Kasumi-1 (cell line): ENCODE measurements at places on chromosomes 4 and X.

- no peak for DNase-seq
Observed at GRCh38 chr4:143986180-143986579, 33.0 kb downstream of the GYPB start.

- no peak for DNase-seq
Observed at GRCh38 chr4:125368671-125369081, 53.9 kb downstream of the FAT4 start.

- DNase-seq, result no peak
Observed at GRCh38 chr4:140595065-140595464, 26.3 kb upstream of the UCP1 start.

GRCh38 chrX:3230496-3230895, 116.0 kb downstream of the MXRA5 start:
- DNase-seq, result no peak

- DNase-seq, result no peak
Observed at GRCh38 chrX:14670819-14671218, 141.5 kb downstream of the GLRA2 start.

DNA sequence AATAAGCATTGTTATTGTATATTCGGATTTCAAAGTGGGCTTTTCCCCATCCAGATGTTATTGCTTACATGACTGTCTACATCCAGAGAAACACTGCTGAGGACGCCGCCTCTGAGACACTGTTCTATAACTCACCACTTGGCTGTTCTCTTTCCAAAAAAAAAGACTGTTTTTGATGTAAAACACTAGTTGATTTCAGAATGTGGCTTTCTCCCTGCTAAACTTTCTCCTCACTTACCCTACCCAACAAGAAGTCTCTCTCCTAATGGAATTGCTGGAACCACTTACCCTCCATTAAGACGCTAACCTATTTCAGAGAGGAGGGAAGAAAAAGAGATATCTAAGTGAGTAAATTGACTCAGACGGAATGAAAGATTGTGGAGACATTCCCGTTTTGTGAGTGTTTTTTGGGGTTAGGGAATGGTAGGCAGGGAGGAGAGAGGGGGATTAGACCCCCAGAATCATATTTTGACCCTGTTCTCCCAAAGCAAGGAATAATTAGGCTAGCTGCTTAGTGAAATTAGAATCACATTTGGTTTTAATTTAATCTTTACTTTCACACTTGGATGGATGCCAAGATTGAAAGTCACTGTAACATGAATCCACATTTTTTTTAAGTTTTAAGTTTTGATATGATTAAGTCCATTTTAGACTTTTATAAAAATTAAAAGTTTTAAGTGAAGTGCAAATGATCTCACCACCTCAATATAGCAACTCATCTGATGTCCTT, 174.9 kb downstream of the CHIC2 start:
- DNase-seq, result no peak

DNA sequence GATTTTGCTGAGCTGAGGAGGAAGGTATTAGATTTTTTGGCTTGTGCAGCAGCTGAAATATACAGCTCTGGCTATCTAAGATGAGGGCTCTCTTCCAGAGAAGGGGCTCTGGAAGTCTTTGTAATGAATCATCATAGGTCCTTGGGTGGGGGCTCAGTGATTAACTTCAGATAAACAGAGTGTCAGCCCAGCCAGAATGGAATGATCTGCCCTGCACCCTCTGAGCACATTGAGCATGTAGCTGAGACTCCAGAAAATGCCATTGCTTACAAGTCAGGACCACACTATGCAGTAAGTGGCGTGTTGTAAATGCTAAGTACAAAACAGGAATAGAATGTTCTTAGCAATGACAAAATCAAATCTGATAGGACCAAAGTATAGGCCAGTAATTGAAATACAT, 836.0 kb downstream of the PDHA2 start:
- no peak for DNase-seq

DNA sequence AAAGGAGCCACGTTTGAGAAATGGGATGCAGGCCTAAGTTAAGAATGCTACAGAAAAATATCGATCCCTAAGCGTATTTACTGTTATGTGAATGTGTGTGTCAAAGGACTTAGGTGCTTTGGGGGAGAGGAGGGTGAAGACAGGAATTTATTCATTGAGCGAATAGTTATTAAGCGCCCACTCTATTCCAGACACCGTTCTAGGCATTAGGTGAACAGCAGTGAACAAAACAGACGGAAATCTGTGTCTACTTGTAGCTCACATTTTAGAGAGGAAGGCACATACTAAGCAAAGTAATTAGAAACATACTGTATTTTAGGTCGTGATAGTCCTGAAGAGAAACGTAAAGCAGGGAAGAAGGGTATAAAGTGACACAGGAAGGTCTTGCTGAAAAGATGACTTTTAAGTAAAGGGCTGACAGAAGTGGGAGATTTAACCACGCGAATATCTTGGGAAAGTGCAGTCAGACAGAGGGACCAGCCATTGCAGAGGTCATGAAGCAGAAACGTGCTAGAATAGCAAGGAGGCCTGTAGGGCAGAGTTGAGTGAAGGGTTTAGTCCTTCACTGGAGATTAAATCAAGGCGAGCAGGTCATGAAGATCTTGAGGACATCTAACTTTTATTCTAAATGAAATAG, 541 bp downstream of the AIMP1 start:
- no peak for DNase-seq

GRCh38 chr4:153757407-153757806, 2.4 kb downstream of the RNF175 start:
- peak; percentile 81 for DNase-seq

- peak; percentile 17 for DNase-seq
Observed at GRCh38 chrX:70434914-70435586, 9.6 kb upstream of the DLG3 start.

DNA sequence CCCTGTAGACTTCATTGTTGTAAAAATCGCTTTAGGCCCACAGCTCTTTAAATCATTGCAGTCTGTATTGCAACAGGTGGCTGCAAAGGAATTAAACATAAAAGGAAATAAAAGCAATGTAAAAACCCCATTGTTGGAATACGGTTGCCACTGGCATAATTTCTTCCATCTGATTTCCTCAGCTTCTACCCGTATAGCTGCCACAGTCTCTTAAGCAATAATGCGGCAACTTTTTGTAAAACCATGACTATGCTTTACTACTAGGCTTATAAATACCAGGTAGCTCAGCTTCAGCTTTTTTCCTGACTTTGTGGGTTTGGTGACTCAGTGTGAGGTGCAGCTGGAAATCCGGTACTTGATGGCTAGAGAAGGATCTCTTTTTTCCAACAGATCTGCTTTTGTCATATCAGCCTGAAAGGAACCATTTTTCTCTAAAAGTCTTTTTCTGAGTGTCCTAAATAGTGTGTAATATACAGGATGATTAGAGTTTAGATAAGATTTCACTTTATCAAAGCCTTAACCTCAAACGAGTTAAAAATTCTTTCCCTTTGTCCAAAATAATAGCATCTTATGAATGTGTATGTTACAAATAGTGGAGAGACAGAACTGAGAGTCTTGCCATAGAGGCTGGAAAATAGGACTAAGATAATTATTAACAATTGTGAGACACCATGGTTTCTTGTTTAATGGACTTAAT, 268.0 kb downstream of the ADGRL3 start:
- no peak for DNase-seq

GRCh38 chr4:17134100-17134499, 235.7 kb upstream of the LDB2 start:
- no peak for DNase-seq

GRCh38 chr4:74543983-74544382, 99.0 kb downstream of the AREG start:
- no peak for DNase-seq

GRCh38 chr4:152399246-152399645, 136.6 kb downstream of the FBXW7 start:
- peak; percentile 91 for DNase-seq

GRCh38 chr4:24392613-24393012, 191.7 kb downstream of the DHX15 start:
- DNase-seq, result no peak

GRCh38 chr4:14743601-14744000, 258.7 kb upstream of the CPEB2 start:
- DNase-seq, result no peak

GRCh38 chrX:47798861-47799260, 37.8 kb upstream of the ZNF81 start:
- no peak for DNase-seq

DNA sequence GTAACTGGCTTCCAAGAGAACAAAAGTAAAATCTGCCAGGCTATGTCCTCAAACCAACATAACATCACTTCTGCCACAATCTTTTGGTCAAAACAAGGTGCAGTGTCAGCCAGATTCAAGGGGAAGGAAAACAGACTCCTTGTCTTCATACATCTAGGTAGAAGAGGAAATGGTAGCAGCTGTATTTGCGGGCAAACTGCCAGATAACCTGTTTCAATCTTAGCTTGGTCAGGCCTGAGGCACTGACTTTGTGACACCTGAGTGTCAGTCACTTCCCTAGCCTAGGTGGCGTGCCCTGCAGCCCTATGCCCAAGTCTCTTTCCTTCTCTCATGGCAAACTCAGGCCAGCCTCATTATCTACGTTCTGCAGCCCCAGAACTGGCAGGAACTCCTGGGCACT, 146.2 kb upstream of the JADE1 start:
- no peak for DNase-seq

DNA sequence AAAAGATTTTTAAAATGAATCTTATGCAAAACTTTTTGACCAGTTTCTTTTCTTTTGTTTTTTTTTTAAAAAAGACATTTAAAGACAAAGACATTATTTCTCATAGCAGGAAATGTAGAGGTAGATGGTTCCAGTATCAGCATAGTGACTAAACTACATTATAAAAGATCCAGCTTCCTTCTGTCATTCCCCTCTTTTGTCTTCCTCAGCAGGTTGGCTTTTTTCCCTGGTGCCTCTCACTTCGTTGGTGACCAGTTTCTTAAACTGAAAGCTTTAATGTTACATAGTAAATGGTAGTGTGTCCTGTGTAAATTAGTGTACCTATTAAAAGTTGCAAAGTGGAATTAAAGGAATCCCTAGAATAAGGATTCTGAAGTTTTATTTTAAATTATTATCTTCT, 36.1 kb downstream of the DCK start:
- no peak for DNase-seq

DNA sequence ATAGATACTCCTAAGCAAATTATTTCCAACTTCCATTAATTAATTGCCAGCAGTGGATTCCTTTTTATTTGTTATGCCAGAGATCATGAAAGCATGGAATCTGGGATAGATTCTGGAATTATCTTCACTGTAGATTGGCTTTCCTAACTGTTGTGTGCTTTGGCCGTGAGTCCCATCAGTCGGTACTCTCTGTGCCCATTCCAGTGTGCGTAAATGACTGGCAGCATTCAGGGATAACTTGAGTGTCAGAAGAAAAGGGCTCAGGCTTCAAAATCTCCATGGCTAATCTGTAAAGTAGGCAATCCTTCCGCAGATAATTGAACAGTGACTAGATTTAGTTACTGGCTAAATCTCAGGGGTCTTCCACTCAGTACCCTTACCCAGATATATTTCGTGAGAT, 76.8 kb upstream of the TMEM164 start:
- DNase-seq, result no peak

DNA sequence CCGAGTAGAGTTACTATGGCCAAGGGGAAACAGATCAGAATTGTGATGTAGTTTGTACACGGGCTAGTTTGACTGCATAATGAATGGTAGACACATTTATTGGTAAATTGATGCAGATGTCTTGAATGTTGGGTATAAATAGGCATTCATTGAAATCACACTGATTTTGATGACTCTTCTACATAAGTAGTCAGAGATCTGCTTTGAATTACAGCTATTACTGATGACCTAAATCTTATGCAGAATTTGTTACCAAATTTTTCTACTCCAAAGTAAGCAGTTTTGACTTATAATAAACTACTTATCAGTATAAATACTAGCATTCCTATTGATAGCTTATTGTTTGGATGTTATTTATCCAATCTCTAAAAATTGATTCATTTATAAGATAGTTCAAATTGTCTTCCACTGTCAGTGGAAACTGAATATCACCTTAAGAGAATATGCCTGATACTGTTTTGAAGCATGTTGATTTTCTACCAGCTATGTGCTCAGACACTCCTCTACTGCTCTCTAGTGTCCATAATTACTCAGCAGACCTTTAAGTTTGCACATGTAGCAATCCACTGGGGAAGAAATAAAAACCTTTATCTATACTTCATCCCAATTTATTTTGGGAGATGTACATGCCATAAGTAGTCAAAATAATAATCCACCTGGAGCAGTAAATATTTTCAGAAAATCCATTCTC, 120.3 kb downstream of the RASL11B start:
- DNase-seq, result peak; percentile 97

GRCh38 chr4:4875147-4875546, 15.7 kb downstream of the MSX1 start:
- no peak for DNase-seq

DNA sequence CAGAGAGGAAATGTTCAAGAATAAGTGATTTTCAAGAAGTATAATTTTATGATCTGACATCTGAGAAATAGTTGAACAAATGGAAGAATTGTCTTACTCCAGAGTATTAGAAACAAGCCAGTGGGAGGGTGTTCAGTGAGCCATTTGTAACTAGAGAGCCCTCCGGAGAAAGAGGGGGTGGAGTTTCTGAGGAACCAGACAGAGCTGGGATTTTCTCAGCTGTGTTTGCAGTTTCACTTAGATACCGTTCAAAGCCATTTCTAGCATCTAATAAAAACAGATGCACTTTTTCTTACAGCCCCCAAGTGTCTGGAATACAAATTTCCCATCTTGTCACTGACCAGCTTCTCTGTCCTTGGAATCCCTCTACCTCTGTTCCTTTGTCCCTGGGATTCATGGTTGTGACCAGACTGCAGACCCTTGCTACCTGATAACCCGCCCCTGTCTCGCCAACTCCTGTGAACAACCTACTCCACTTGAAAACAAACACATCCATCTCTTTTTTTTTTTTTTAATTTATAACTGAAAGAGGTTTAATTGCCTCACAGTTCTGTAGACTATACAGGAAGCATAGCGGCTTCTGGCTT, 132.8 kb upstream of the KLF3 start:
- no peak for DNase-seq

DNA sequence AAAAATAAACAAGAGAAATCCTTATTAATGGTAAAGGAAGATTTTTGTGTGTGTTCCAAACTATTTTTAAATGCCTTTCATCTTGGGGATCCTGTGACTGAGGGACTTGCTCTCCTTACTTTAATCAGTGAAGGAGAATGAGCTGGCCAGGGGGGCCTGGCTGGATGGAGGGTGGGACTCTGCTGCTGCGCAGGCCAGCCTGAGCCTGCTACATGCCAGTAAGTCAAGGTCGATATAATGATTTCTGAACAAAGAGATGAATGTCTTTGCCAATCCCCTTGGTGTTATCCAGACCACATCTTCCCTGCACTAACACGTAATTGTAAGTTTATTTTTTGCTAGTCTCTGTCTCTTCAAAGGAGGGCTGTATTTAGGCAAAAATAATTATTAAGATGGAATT, 1679.2 kb upstream of the TENM3 start:
- no peak for DNase-seq

GRCh38 chr4:105758958-105759357, 50.4 kb downstream of the GSTCD start:
- no peak for DNase-seq

- DNase-seq, result no peak
Observed at GRCh38 chr4:1399508-1400190, 6.6 kb downstream of the NKX1-1 start.

DNA sequence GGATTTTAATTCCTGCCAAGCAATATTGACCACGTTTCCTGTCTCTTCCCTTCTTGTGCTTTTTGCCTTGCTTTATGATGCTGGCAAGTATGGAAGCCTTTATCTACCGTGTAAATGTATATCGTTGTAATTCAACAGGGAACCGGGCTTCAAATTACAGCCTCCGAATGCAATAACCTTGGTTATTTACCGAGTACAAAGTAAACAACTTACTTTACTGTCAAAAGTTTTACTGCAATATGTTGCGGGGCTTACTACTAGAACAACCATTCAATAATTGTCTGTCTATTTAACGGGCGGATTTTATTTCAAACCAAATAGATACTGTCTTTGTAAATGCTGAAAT, 73.1 kb downstream of the PALLD start:
- no peak for DNase-seq
